ENCODE measurements at places on chromosomes 12 and 14. TPM values are rescaled to one million over a fixed set of nuclear protein-coding genes. Genes with fewer than 3 reads are reported as not detected.

GRCh38 chr12:117789195-117789912 is 179.4 kb downstream of the KSR2 start:
- DNase-seq, result no peak
- no peak overlapping the region for H3K27ac ChIP-seq
- no peak overlapping the region for H3K4me3 ChIP-seq
- H3K27me3 ChIP-seq, result no peaks in the 10 kb centered on the region
- no peaks in the 10 kb centered on the region for H3K4me1 ChIP-seq
- H3K36me3 ChIP-seq, result no peaks in the 10 kb centered on the region

Gene IQSEC3
- 17.8 TPM for total RNA-seq

DNA sequence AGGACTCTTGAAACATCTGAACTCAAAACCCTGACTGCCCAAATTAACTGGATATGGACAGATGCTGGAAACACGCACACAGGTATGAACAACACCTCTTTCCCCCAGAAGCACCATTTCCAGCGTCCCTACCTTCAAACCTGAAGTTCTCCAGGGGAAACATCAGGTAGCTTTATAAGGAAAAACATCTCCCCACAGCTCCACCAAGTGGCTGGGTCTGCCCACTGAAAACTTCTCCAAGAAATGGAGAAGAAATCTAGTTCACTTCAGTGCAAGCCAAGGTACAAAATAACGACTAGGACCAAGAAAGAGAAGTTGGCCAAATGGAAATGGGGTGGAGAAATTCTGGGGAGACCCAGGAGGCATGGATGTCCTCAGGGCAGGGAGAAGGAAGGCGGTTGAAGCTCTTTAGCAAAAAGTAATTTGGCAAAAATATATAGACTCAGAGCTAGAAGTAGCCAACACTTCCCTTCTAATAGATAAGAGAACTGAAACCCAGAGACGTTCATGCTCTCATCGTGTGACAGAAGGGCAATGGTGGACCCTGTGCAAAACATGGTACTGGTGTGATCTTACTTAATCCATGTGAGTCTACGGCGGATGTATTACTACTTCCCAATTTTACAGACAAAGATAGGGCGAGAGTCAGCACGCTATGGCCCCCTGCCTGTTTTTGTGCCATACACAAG is 10.5 kb upstream of the NUAK1 start:
- no peak overlapping the region for H3K4me3 ChIP-seq
- H3K36me3 ChIP-seq, result no peaks in the 10 kb centered on the region
- H3K4me1 ChIP-seq, result no peaks in the 10 kb centered on the region
- H3K27me3 ChIP-seq, result no peaks in the 10 kb centered on the region
- no peak overlapping the region for H3K27ac ChIP-seq
- DNase-seq, result no peak

Gene NELL2
- total RNA-seq, result 3.9 TPM

DNA sequence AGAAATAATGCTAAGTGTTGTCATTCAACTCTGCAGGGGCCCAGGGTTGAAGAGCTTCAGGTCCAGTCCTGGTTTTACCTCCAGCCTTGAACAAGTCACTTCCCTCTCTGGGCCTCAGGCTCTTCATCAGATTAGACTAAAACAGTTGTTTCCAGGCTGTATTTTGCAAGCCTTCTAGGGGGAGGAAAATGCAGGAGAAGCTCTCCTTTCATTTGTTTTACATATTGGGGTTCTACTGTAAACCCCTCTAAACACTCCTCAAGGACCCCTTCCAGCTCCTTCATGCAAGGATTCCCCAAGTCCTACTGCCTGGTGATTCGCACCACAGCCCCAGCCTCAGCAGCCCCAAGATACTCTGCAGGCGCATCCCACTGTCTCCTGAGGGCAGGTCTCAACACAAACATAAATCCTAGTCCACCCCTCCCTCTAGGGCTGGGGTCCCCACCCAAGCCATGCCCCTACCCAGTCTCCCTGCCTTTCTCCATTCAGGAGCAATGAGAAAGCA is 2.7 kb downstream of the SDR9C7 start:
- no peak overlapping the region for H3K27ac ChIP-seq
- no peaks in the 10 kb centered on the region for H3K36me3 ChIP-seq
- peaks cover 15% of the 10 kb centered on the region for H3K4me1 ChIP-seq

DNA sequence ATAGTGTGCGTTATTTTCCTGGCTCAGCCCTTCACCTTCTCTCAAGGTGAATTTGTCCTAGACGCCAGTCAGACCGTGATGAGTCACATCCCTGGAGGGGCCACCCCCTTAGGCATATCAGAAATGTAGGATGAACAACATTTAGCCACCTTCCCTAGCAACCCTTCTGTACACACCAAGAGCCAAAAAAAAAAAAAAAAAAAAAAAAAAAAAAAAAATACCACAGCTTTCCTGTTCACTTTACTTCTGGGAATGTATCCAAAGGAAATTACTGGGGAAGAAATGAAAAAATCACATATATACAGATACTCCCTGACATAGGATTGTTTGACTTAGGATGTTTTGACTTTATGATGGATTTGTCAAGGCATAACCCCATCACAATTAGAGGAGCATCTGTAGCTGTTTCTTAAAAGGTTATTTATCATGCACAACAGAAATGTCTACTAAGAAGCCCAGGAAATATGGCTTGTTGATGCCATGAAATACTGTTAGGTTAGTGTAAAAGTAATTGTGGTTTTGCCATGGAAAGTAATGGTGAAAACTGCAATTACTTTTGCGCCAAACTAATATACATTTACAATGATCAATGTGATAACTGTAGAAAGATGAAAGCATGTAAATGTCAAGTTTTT is 68.2 kb upstream of the BDKRB2 start:
- H3K4me3 ChIP-seq, result no peak overlapping the region
- no peak overlapping the region for H3K27ac ChIP-seq
- no peaks in the 10 kb centered on the region for H3K27me3 ChIP-seq
- DNase-seq, result no peak
- H3K36me3 ChIP-seq, result no peaks in the 10 kb centered on the region
- H3K4me1 ChIP-seq, result no peaks in the 10 kb centered on the region

- H3K4me1 ChIP-seq, result peaks cover 22% of the 10 kb centered on the region
- H3K27ac ChIP-seq, result no peak overlapping the region
- no peaks in the 10 kb centered on the region for H3K27me3 ChIP-seq
- H3K36me3 ChIP-seq, result no peaks in the 10 kb centered on the region
Observed at GRCh38 chr14:64919618-64920017, 5.4 kb downstream of the CHURC1 start.

Gene ANG
- total RNA-seq, result 30.4 TPM

Gene EPYC
- total RNA-seq, result not detected

DNA sequence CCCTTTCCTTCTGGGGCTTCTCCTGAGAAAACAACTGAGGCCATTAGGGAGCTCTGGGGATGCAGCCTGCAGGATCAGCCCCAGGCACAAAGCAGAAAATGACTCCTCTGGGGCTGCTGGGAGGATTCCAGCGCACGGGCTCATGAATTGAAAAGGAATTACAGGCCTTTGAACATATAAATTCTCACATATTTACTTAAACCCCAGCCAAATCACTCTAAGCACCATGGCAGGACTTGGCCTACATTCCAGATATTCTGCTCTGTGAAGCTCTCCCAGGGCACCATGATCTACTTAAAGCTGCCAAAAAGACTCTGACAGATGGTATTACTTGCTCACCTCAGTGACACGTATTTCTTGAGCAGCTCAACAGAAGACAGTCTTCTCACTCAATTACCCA is 87.2 kb downstream of the ZFC3H1 start:
- H3K4me1 ChIP-seq, result no peaks in the 10 kb centered on the region
- H3K27me3 ChIP-seq, result no peaks in the 10 kb centered on the region
- no peaks in the 10 kb centered on the region for H3K36me3 ChIP-seq
- no peak overlapping the region for H3K4me3 ChIP-seq
- no peak overlapping the region for H3K27ac ChIP-seq

- no peak within 1 kb of the TSS for H3K4me3 ChIP-seq
- H3K27me3 ChIP-seq, result no peaks in the 10 kb centered on the region
- H3K36me3 ChIP-seq, result no peaks in the 10 kb centered on the region
- no peaks in the 10 kb centered on the region for H3K4me1 ChIP-seq
Observed at GRCh38 chr12:56957229-56958052, at the start of gene RDH16. Gene RDH16, minus strand, starts transcription at chr12:56957608. Its CDS starts 146 bp downstream, at chr12:56957462.

Gene CISTR
- not detected for total RNA-seq

DNA sequence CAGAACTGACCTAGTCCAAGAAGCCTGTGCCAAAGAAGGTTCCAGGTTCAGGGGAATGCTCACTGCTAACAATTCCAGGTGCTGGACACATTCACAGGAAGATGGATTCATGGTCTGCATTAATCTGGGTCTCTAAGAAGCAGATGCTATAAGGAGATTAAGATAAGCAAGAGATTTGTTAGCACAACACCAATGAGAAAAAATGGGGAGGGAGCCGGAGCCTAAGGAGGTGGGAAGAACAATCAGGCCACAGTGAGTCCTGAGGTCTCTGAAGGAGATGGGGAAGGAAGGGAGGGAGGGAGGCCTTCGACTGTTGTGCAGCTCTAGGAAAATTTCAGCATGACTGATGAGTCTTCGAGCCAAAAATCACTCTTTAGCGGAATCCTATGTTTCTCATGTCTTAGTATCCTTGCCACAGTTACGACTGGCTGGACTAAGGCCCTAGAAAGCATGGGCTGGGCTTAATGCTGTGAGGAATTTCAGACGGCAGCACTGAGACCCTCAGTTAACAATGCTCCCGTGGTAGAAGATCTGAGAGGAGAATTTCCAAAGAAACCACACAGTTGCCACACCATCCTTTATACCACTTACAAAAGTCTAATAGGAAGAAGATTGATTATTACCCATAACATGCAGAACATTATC is 31.5 kb upstream of the PTGDR start:
- H3K4me1 ChIP-seq, result no peaks in the 10 kb centered on the region
- no peak overlapping the region for H3K4me3 ChIP-seq
- H3K27me3 ChIP-seq, result no peaks in the 10 kb centered on the region
- no peaks in the 10 kb centered on the region for H3K36me3 ChIP-seq

- no peaks in the 10 kb centered on the region for H3K4me1 ChIP-seq
- no peaks in the 10 kb centered on the region for H3K36me3 ChIP-seq
- H3K27ac ChIP-seq, result no peak overlapping the region
- no peak overlapping the region for H3K4me3 ChIP-seq
- no peak for DNase-seq
Observed at GRCh38 chr12:120959111-120959878, 19.0 kb upstream of the HNF1A start.

Gene PYGL
- 60.8 TPM for total RNA-seq

DNA sequence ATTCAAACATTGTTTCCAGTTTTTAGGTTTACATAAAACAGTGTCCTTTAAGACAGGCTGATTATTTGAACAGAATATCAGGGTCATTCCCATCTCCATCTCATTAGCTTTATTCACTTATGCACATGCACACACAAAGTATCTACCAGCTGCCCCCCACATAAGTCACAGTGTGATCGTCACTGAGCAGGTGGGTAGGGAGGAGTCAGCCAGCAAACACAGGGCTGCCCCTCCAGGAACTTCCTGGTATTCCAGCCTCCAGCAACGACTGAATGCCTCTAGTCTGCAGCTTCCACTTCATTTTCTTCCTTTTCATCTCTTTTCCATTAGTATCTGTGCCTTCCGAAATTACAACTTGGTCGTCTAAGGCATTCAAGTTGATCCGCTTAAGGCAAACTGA is 48.8 kb upstream of the FOXN3 start:
- H3K27me3 ChIP-seq, result no peaks in the 10 kb centered on the region
- no peak overlapping the region for H3K4me3 ChIP-seq
- peaks cover 4% of the 10 kb centered on the region for H3K4me1 ChIP-seq
- no peaks in the 10 kb centered on the region for H3K36me3 ChIP-seq
- no peak for DNase-seq

- DNase-seq, result no peak
- H3K27me3 ChIP-seq, result no peaks in the 10 kb centered on the region
- peaks cover 13% of the 10 kb centered on the region for H3K4me1 ChIP-seq
- peaks cover 90% of the 10 kb centered on the region for H3K36me3 ChIP-seq
- no peak overlapping the region for H3K4me3 ChIP-seq
Observed at GRCh38 chr12:49051373-49051764, 9.2 kb downstream of the KMT2D start.

DNA sequence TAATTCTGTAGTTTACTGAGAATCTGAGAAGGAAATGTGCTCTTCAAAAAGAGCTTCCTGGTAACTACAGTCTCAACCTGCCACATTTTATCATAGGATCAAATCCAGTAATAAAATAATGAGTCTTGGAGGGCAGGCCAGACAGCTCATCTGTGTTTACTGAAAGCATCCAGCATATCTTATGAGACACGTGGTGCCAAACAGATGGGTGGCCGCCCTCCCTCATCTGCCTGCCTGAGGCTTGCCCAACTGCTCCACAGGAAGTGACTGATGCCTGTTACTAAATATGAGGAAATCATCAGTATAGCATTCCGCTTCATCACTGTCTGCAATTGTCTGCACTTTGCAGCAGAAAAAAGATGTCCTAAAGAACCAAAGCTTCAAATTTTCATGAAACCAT is 13.5 kb downstream of the DHRS7 start:
- peaks cover 29% of the 10 kb centered on the region for H3K4me1 ChIP-seq
- peaks cover 4% of the 10 kb centered on the region for H3K36me3 ChIP-seq
- no peaks in the 10 kb centered on the region for H3K27me3 ChIP-seq
- no peak overlapping the region for H3K4me3 ChIP-seq
- DNase-seq, result peak; percentile 90

Gene LGR5
- total RNA-seq, result 1.2 TPM

Data from upper lobe of left lung (tissue), 6 donors.